CD4-positive, alpha-beta memory T cell (primary cell): ENCODE measurements at places on chromosomes 7 and 10.

- DNase-seq, result no peak
Observed at GRCh38 chr7:29284696-29285443, 90.3 kb downstream of the CHN2 start.

DNA sequence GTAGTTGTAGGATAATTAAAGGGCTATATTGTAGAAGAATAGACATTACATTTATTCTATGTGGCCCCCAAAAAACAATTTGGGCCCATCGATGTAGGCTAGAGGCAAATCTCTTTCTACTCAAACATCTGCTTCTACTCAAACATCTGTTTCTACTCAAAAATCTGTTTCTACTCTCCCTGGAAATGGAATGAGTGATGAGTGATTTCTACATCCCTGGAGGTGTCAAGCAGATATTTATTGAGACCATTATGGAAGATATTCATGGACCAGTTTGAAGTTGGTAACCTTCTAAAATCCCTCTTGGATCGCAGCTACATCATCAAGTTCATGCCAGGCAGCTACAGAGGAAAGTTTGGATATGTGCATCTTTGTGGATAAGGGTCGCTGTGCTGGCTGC lies 5.1 kb upstream of the PLPP4 start:
- no peak for DNase-seq

DNA sequence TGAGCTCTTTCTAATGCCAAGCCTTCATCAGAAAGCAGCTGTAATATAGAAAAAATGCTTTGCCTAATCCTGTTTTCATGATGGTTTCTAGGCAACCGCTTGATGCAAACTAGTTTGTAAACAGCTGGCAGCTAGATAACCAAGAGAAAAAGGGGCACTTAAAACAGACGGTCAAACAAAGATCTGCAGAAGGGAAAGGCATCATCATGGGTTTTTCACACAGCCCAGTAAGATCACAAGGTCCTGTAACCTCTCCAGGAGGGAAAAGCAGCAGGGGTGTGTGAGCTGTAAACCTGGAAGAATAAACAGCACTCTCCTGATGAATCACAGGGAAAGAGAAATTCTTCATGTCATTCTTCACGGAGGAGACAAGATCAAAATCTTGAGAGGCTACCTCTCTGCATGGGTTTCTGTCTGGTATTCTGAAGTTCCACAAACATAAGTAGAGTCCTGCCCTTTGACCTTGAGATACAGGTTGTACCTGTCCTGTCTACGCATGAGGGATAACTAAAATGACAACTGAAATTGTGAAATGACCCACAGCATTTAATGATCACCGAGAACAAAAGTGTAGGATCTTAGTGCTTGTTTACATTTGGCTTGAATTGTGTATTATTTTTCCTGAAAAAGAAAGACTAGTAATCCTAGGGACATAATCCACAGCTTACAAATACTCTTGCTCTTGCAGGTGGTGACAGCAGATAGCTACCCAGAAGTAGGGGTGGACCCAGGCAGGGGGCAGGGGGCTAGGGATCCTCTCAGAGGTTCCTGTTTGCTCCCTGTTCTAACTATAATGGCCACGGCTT lies 48.0 kb downstream of the CREB3L2 start:
- no peak for DNase-seq

DNA sequence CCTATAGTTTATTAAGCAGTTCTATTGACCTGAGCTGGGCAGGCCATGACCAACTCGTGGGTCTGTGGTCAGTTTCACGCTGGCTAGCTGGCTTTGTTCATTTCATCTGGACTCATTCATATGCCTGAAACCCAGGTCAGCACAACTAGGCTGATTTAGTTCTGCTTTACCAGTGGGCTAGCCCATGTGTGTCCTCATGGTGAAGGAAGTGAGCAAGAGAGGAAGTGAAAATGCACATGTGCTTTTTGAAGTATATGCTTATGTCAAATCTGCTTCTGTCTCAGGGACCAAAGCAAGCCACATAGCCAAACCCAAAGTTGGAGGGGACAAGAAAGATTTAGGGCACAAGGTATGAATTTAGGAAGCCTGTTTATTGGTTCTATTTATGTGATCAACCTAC lies 154.5 kb downstream of the RNF133 start:
- DNase-seq, result no peak

- no peak for DNase-seq
Observed at GRCh38 chr7:47484457-47484856, 97.5 kb downstream of the TNS3 start.

DNA sequence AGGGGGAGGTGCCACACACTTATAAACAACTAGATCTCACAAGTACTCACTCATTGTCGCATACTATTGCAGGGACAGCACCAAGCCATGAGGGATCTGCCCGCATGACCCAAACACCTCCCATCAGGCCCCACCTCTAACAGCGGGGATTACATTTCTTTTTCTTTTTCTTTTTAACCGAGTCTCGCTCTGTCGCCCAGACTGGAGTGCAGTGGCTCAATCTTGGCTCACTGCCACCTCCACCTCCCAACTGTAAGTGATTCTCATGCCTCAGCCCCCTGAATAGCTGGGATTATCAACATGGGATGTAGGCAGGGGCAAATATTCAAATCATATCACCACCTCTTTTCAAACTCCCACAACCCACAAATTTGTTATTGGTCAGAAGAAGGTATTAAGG lies 76.7 kb downstream of the SKAP2 start:
- no peak for DNase-seq

- no peak for DNase-seq
Observed at GRCh38 chr7:148819697-148820360, 64.3 kb downstream of the EZH2 start.

DNA sequence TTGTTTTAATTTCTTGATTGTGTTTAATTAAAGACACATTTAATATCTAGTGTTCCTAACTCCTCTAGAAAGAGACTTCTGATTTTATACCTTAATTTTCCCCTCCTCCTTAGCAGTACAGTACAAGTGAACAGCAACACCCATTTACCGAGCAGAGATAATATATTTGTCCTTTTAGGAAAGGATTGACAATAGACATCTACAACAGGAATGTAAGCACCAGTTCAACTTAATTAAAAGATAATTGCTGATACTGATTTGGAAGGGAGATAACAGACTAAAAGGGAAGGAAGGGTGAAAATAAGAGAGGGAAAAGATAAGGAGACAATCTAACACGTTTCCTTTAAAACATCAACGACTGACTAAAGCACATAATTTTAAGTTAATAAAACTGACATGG lies 119.3 kb downstream of the SRPK2 start:
- no peak for DNase-seq

- DNase-seq, result peak; percentile 44
Observed at GRCh38 chr7:16223963-16224707, 197.2 kb downstream of the CRPPA start.

- DNase-seq, result no peak
Observed at GRCh38 chr10:49738616-49739360, 23.3 kb downstream of the OGDHL start.

DNA sequence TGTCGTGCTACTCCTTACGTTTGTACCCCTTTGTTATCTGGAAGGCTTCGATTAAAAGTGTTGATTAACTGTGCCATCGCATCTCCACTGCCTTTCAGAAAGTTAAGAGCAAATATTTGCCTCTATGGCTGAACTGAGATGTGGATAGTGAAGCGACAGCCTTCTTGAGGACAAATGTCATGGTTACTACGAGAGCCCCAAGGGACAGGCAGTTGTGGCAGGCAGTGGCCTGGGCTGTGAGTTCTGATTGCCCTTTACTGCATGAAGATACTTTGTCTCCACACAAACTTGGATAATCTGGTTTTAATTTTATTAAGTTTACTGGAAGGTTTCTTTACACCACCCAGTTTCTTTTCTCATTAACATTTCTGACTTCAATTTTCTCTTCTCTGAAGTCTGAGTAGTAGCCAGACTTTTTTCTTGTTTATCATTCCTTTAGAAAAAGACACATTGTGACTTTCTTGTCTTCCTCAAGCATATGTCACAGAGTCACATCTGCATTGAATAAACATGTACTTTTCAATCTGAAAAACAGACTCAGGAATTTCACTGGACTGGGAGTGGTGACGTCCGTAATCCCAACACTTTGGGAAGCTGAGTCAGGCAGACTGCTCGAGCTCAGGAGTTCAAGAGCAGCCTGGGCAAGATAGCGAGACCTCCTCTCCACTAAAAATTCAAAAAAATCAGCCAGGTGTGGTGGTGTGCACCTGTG lies 1.5 kb downstream of the TAS2R41 start:
- DNase-seq, result no peak

DNA sequence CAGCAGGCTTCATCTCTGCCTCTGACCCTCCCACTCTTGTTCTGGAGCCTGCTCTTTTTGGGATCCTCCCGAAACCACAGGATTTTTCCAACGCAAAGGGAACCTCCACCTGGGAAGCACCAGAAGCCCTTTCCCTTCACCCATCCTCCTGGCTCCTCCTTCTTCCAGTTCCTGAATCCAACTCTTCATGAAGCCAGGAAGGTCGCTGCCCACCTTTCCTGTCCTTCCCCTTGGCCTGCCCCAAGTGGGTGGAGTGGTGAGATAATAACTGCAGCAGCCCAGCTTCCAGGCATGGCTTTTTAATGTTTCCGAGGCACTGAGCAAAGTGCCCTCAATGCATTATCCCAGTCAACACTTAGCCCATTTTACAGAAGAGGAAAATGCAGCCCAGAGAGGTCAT lies 70.8 kb upstream of the EEPD1 start:
- DNase-seq, result no peak

GRCh38 chr7:114715907-114716306 lies 206.0 kb upstream of the MDFIC start:
- no peak for DNase-seq

DNA sequence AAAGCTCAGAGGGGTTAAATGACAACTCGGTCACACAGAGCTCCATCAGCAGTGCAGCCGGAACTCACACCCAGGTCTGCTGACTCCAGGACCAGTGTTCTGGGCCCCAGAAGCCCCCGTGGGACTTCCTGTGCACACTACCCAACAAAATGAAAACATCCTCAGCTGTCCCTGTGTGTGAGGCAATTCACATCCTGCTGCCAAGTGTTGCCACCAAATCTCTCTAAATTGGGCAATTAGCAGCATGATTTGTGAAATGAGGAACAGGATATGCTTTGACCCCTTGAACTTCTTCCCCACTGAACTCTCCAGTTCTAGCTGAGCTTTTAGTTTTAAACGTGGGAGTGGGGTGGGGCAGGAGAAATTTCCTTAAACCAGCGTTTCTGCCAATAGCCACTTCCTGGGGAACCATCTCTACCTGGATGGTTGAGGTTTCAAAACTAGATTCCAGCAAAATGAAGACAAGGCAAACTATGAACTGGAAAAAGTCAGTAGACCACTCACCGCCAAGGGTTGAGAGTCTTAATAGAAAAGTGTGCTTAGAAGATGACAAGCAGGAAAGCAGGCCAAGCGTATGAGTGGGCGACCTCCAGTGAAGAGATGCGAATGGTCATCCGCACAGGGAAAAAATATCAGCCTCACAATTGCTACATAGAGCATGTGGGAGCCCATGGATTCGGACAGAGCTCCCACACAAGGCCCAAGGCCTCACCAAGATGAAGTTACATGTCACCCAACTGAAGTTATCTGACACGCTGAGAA lies 51.9 kb upstream of the CHST15 start:
- no peak for DNase-seq

DNA sequence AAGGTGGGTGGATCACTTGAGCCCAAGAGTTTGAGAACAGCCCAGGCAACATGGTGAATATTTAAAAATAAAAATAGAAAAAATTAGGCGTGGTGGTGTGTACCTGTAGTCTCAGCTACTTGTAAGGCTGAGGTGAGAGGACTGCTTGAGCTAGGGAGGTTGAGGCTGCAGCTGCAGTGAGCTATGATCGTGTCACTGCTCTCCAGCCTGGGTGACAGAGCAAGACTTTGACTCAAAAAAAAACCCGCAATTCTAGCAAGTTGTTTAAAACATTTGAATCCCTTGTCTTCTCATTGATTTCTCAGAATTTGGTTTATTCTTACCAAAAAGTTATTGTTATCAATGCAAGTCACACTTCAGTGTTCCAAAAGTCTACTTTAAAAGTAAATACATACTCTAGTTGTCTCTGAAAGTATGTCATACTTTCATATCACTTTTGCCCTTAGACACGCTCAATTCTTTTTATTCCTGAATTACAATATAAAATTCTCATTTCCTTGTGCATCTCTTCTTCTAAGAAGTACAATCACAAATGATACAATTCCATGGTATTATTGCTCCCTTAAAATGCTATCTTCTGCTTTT lies 6.3 kb downstream of the EPC1 start:
- DNase-seq, result no peak

- DNase-seq, result no peak
Observed at GRCh38 chr7:158682456-158682855, 22.1 kb downstream of the NCAPG2 start.

- DNase-seq, result no peak
Observed at GRCh38 chr7:137120690-137121089, 222.8 kb downstream of the PTN start.

DNA sequence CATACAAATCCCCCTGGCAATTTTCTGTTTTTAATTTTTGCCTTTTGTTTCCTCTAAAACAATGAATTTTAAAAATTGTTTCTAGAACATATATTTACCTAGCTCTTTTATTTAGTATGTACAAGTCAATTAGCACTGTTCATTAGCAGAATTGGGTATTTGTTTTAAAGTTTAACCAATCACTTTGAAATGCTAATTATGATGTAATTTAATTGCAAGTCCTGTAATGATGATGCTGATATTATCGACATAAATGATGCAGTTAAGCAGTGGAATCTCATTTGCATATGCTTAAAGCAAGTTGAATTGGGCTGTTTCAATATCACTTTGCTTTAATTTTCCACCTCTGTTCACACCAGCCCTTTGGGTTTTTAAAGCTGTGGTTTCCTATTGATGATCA lies 2.7 kb downstream of the FOXP2 start:
- no peak for DNase-seq

DNA sequence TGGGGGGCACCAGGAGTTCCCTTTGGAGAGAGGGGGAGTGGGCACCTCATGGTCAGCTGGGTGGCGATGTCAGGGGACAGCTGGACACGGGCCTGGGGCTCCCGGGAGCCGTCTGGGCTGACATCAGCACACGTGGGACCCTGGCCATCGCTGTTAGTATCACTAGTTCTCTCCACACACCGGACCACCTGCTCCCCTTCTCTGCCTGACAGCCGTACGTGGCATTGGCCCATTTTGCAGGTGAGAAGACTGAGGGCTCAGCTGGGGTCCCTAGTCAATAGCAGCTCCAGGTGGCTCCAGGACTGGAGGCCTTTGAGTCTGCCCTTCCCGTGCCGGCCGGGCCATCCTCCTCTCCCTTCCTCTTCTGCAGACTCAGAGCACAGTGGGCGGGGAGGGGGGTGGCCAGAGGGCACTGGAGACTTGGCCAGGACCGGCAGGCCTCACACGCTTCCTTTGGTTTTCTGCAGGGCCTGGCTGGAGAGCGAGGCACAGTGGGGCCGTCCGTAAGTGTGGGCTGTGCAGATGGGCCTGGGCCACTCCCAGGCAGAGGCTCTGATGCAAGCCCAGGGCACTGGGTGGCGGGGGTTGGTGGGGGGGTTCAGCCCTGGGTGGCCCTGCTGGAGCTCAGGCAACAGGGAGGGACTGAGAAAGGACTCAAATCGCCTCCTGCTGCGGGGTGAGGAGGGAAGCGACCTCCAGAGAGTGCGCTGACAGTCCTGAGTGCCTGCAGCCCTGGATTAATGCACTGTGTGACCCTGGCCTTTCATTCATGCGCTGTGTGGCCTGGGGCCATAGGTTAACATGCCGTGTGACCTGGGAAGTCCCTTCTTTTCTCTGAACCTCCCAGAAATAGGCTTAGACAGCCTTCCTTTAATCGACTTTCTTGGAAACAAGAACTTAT lies 78.2 kb downstream of the MYL10 start:
- DNase-seq, result no peak
